Stimulated activated memory B cell treated with anti-CD40 and anti-IgM and Interleukin-4, amounts not matched to agents 10 μg/mL and 1 μg/mL and 100 μg/mL, for 72 hours (primary cell): ENCODE measurements at places on chromosomes 2 and 18.

DNA sequence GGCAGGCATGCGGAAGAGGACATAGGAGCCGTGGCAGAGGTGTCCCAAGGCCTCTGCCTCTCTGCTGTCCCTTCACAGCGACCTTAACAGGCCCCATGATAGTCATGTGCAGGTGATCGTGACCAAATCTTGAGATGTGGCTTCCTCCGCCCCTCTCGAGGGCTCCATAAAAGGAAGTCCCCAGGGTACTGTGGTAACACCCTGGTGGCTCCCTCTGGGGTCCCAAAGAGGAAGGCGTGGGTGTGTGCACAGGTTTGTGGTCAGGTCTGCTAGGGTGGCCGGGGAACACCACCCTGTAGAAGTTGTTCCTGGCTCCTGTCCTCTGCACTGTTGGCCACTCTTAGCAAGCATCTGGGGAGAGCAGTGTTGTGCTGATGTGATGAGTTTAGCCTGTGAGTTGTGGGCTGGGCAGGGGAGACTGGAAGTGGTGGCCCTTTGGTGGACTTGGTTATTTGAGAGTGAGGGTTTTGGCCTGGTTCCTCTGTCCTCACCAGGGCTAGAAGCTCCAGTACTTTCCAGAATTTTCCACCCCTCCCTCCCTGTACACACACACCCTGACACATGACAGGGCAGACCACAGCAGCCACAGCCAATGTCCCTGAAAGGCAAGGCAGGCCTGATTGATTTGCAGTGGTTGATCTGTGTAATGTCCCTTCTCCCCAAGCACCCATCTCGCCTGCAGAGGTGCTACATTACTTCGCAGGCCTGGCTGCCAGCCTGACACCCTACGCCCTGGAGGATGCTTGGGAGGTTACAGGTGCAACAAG lies 68.9 kb upstream of the BOD1L2 start:
- H3K4me1 ChIP-seq = peaks cover 16% of the 10 kb centered on the region
- H3K4me3 ChIP-seq = no peak overlapping the region
- peak; percentile 96 for ATAC-seq
- no peaks in the 10 kb centered on the region for H3K36me3 ChIP-seq

DNA sequence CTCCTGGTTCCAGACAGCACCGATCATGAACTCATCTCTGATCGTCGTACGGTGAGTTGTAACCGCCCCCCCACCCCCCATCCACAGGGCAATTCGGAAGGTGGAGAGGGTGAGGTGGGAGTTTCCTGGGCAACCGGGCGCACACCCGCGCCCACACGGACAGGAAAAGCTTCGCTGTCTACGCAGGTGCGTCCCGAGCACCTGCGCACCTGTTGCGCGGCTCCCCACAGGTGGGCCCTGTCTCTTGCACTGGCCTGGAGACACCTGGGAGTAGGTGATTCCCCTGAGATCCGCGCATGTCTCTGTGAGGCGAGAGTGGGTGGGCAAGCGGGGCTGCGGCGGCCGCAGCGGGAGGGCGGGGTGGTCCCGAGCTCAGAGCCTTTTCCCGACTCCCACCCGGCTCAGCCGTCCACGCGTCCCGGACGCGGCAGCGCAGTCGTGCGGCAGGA lies 459 bp upstream of the ATP6V1C2 start:
- peaks cover 20% of the 10 kb centered on the region for H3K4me1 ChIP-seq
- peaks cover 50% of the 10 kb centered on the region for H3K27me3 ChIP-seq
- H3K4me3 ChIP-seq = peak overlapping the region; percentile 70
- no peaks in the 10 kb centered on the region for H3K36me3 ChIP-seq
- peak; percentile 56 for ATAC-seq
- H3K27ac ChIP-seq = no peak overlapping the region

- no peak overlapping the region for H3K27ac ChIP-seq
- H3K27me3 ChIP-seq = no peaks in the 10 kb centered on the region
- no peaks in the 10 kb centered on the region for H3K4me1 ChIP-seq
- no peak for ATAC-seq
- peaks cover 6% of the 10 kb centered on the region for H3K36me3 ChIP-seq
These were observed 31.4 kb downstream of the KCTD1 start for GRCh38 chr18:26516964-26517363.

- H3K4me3 ChIP-seq = no peak overlapping the region
- peaks cover 10% of the 10 kb centered on the region for H3K27me3 ChIP-seq
These were observed 72.0 kb downstream of the DNER start for GRCh38 chr2:229642371-229642770.

DNA sequence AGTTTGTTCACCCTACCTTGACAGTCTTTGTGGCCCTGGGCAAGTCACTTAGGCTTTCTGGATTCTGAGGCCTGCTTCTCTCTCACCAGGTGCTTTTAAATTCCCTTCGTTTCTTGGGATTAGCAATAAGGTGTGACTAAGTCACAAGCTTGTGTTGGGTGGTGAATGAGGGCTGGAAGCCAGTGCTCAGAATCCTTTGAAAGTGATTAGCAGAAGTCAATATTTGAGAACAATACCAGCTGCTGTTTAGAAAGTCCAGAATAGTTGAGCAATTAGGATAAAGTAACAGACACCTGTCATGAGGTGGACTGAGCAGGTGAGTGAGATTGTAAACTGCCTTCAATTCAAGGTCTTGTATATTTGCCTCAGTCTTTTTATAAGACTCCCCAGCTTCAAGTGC lies 19.3 kb upstream of the MGAT5 start:
- H3K27me3 ChIP-seq = no peaks in the 10 kb centered on the region
- no peak overlapping the region for H3K4me3 ChIP-seq
- H3K4me1 ChIP-seq = peaks cover 85% of the 10 kb centered on the region
- H3K27ac ChIP-seq = peak overlapping the region; percentile 83
- ATAC-seq = no peak

- H3K4me3 ChIP-seq = no peak overlapping the region
- H3K27me3 ChIP-seq = peaks cover 33% of the 10 kb centered on the region
- no peaks in the 10 kb centered on the region for H3K36me3 ChIP-seq
- no peak overlapping the region for H3K27ac ChIP-seq
- H3K4me1 ChIP-seq = no peaks in the 10 kb centered on the region
- no peak for ATAC-seq
These were observed 51.4 kb downstream of the MARCHF4 start for GRCh38 chr2:216320852-216321251.

DNA sequence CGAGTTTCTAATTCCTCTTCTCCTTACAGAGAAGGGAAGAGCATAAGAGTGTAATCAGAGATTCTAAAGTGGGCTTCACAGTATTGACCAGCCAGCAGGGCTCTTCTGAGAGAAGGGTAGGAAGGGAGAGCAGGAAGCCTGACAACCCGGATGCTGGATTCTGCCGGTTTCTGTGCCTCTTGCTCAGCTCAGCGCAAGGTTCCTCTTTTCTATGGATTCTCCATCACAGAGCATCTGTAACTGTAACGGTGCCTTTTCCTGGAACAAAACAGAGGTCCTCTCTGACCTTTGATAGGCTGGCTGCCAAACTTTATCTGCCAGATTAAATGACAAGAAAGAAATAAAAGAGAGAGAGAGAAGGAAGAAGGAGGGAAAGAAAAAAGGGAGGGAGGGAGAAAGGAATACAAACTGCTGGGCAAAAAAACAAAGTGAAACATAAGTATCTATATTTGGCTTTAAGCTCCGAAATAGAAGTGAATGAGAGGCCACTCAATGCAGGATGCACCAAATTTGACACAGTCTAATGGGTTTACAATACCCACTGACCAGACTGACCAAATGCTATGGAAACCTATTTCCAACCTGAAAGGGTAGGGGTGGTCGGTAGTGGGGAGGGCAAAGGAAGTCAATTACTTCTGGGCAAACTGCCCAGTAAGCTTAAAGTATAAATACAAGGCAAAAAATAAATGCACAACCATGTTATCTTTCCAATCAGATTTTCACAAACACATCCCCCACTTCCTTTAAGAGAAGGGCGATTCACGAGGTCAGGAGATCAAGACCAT lies 59.2 kb downstream of the PIEZO2 start:
- no peak for ATAC-seq
- no peaks in the 10 kb centered on the region for H3K27me3 ChIP-seq
- H3K36me3 ChIP-seq = no peaks in the 10 kb centered on the region
- H3K4me3 ChIP-seq = no peak overlapping the region

DNA sequence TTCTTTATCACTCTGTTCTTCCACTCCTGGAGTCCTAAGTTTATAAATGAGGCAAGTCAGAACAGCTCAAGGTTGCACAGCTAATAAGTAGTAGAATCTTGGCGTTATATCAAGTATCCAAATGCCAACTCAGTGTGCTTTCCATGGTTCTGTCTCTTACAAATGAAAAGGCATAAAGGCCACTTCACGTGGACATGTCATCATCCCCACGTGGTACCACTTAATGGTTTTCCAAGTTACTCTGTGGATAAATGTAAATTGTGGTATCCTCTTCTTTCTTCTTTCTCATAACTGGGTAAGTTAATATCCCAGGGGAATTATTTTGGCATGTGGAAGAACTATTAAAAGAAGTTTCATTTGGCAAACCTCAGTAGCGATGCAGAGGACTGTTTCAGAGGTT lies 131.5 kb upstream of the L3MBTL4 start:
- no peak overlapping the region for H3K4me3 ChIP-seq
- H3K27me3 ChIP-seq = no peaks in the 10 kb centered on the region
- H3K36me3 ChIP-seq = no peaks in the 10 kb centered on the region
- H3K27ac ChIP-seq = no peak overlapping the region

- no peak overlapping the region for H3K27ac ChIP-seq
- H3K36me3 ChIP-seq = no peaks in the 10 kb centered on the region
- no peak for ATAC-seq
- H3K4me3 ChIP-seq = no peak overlapping the region
- H3K4me1 ChIP-seq = no peaks in the 10 kb centered on the region
- no peaks in the 10 kb centered on the region for H3K27me3 ChIP-seq
These were observed 147.5 kb downstream of the METTL4 start for GRCh38 chr18:2423761-2424160.

- peak; percentile 26 for ATAC-seq
- H3K36me3 ChIP-seq = no peaks in the 10 kb centered on the region
- H3K4me1 ChIP-seq = peaks cover 51% of the 10 kb centered on the region
- peak overlapping the region; percentile 22 for H3K27ac ChIP-seq
- H3K4me3 ChIP-seq = no peak overlapping the region
- no peaks in the 10 kb centered on the region for H3K27me3 ChIP-seq
These were observed 99.1 kb downstream of the SH3BP4 start for GRCh38 chr2:235050980-235051351.

- H3K4me1 ChIP-seq = no peaks in the 10 kb centered on the region
- H3K27ac ChIP-seq = no peak overlapping the region
- H3K27me3 ChIP-seq = no peaks in the 10 kb centered on the region
- ATAC-seq = no peak
- H3K36me3 ChIP-seq = peaks cover 8% of the 10 kb centered on the region
These were observed 66.6 kb downstream of the CTIF start for GRCh38 chr18:48605408-48605845.

GRCh38 chr2:157245846-157246764 lies 11.4 kb upstream of the GALNT5 start:
- no peaks in the 10 kb centered on the region for H3K27me3 ChIP-seq
- H3K36me3 ChIP-seq = no peaks in the 10 kb centered on the region
- peak; percentile 82 for ATAC-seq
- H3K4me3 ChIP-seq = no peak overlapping the region
- H3K27ac ChIP-seq = peak overlapping the region; percentile 63
- H3K4me1 ChIP-seq = peaks cover 11% of the 10 kb centered on the region

DNA sequence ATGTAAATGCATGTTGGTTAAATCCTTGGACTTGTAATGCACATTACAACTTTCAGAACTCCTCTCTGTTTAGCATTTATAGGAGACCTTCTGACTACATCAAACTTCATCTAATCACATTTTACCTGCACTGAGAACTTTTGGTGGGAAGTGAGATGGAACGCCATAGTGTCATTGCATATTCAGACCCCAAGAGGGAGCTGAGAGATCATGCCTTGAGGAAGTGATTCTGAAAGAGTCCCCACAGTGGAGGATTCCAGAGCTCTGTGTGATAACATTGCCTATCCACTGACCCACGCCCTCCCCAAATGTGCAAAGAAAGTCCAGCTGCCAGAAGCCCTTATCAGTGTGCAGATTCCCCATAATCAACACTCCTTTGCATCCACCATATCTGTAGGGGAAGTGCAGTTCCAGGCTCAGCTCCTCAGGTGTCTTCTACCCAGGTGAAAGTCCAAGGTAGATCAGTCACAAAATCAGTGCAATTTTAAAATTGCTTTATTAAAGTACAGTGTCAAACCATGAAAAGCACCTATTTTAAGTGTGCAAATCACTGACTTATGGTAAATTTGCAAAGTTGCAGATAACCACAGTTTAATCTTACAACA lies 212.4 kb downstream of the RPIA start:
- no peaks in the 10 kb centered on the region for H3K4me1 ChIP-seq
- H3K4me3 ChIP-seq = no peak overlapping the region
- no peak overlapping the region for H3K27ac ChIP-seq

DNA sequence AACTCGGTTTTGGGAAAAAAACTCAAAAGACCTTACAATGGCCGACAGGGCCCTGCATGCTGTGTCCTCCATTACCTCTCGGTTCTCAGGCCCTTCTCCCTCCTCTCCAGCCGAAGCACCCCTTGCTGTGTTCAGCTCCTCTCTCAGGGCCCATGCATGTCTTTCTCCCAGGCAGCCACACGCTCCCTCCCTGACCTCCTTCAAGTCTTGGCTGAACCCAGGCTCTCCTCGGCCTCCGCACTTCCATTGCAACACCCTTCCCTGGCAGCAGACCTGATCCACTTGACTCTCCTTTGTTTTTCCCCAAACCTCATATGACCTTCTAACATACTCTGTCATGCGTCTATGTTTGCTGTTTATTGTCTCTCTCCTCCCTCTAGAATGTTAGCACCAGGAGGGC lies 114.0 kb downstream of the CYP26B1 start:
- peaks cover 16% of the 10 kb centered on the region for H3K27me3 ChIP-seq
- no peak overlapping the region for H3K4me3 ChIP-seq
- ATAC-seq = no peak
- no peak overlapping the region for H3K27ac ChIP-seq
- H3K4me1 ChIP-seq = no peaks in the 10 kb centered on the region
- no peaks in the 10 kb centered on the region for H3K36me3 ChIP-seq

GRCh38 chr2:45280794-45281193 lies 271.5 kb upstream of the SIX2 start:
- H3K4me3 ChIP-seq = no peak overlapping the region
- H3K36me3 ChIP-seq = no peaks in the 10 kb centered on the region
- H3K4me1 ChIP-seq = no peaks in the 10 kb centered on the region
- H3K27ac ChIP-seq = no peak overlapping the region

- no peaks in the 10 kb centered on the region for H3K4me1 ChIP-seq
- H3K36me3 ChIP-seq = no peaks in the 10 kb centered on the region
These were observed 315.0 kb downstream of the PARD3B start for GRCh38 chr2:204860274-204860673.

GRCh38 chr2:46045888-46046287 lies 251.3 kb upstream of the EPAS1 start:
- ATAC-seq = no peak
- H3K4me3 ChIP-seq = no peak overlapping the region
- H3K36me3 ChIP-seq = peaks cover 32% of the 10 kb centered on the region
- no peak overlapping the region for H3K27ac ChIP-seq
- H3K4me1 ChIP-seq = no peaks in the 10 kb centered on the region

DNA sequence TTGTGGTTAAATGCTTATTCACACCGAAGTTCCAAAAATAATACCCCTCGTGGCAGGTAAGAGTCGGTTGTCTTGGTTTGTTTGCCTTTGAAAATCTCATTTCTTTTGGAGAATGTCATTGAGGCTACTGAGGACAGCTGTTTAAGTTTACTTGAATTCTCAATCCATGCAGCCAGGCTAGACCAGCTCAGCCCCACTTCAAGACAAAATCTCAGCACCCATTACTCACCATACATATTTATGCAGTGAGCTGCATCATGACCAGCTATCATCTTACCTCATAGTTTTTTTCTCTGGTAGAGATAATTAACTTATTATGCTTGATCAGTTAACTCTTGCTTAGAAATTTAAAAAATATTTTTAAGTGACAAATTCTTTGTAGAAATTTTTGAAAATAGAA lies 115.9 kb downstream of the HAUS1 start:
- H3K27me3 ChIP-seq = no peaks in the 10 kb centered on the region
- H3K4me3 ChIP-seq = no peak overlapping the region
- H3K36me3 ChIP-seq = peaks cover 30% of the 10 kb centered on the region
- H3K4me1 ChIP-seq = peaks cover 39% of the 10 kb centered on the region
